Right renal cortex interstitium (tissue), 3 donors: ENCODE measurements at places on chromosomes 3 and 15.

- no peak for DNase-seq
Measured at GRCh38 chr3:102223132-102223531, 211.7 kb upstream of the ZPLD1 start.

- no peak for DNase-seq
Measured at GRCh38 chr15:58770519-58770856, 614 bp upstream of the MINDY2 start.

GRCh38 chr15:68730976-68731897 lies 89.5 kb downstream of the ANP32A start:
- DNase-seq: no peak

GRCh38 chr15:23482228-23482627 lies 35.2 kb upstream of the GOLGA6L2 start:
- DNase-seq: no peak

DNA sequence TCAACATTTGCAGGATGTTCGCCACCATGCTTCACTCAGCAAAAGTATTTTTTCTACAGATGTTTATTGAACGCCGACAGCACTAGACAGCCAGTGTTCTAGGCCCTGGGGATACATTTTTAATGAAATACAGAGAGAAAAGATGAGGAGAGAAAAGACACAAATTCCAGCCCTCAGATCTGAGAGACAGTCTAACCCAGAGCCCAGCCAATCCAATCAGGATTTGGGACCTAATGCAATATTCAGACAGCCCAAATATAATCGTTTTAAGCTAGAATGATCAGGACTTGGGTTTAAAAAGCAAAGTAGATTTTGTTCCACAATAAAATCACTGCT lies 174.8 kb downstream of the SLCO3A1 start:
- no peak for DNase-seq

- DNase-seq: peak; percentile 58
Measured at GRCh38 chr15:32641517-32642059, at the start of gene SCG5. Gene SCG5, plus strand, starts transcription at chr15:32641710. Its CDS starts 1,883 bp downstream, at chr15:32643593.

DNA sequence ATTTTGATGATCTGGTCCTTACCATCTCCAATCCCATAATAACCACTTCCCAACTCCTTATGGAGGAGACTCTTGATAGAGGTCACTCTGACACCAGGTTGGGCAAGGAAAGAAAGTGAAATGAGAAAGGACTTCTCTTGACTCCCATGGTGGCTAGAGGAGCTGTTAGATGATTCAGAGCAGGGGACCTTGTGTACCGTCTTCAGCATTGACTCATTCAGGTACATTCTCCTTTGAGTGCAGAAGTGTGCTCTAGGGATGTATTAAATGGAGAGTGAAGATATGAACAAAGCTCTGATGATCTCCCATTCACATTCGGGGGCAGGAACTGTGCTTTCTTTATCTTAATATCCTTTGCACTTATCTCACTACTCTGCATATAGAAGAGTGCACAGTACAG lies 46.3 kb upstream of the GAP43 start:
- no peak for DNase-seq

GRCh38 chr15:70004826-70005225 lies 92.9 kb downstream of the TLE3 start:
- no peak for DNase-seq

DNA sequence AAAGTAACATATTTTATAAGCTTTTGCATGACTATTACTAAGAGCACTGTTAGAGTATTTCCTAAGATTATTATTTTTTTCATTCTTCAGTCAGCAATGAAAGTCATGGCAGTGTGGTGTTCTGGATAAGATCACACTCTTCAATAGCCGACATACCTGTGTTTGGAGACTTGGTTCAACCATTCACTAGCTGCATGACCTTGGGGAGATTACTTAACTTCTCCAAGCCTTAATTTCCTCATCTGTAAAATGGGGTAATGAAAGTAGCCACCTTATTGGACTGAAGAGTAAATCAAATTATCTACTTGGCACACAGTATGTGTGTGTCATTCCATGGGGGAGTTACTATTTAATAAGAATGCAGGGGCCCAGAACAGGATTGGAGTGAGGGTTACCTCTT lies 24.5 kb upstream of the PCOLCE2 start:
- no peak for DNase-seq

- no peak for DNase-seq
Measured at GRCh38 chr3:6282918-6283317, 578.0 kb upstream of the GRM7 start.

GRCh38 chr15:101153801-101154656 lies 97.8 kb downstream of the CHSY1 start:
- DNase-seq: no peak

DNA sequence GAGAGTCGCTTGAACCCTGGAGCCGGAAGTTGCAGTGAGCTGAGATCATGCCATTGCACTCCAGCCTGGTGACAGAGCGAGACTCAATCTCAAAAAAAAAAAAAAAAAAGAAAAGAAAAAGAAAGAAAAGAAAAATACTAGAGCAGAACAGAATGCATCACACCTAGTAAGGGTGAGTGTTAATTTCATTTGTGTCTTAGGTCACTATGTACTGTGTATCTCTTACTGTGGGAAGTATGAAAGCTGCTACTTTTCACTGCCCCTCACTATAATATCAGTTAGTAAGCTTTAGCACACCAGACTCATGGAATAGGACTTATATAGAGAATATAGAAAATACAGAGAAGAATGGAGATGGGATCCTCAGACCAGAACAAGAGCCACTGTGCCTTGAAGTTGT lies 45.9 kb upstream of the RASA2 start:
- no peak for DNase-seq

DNA sequence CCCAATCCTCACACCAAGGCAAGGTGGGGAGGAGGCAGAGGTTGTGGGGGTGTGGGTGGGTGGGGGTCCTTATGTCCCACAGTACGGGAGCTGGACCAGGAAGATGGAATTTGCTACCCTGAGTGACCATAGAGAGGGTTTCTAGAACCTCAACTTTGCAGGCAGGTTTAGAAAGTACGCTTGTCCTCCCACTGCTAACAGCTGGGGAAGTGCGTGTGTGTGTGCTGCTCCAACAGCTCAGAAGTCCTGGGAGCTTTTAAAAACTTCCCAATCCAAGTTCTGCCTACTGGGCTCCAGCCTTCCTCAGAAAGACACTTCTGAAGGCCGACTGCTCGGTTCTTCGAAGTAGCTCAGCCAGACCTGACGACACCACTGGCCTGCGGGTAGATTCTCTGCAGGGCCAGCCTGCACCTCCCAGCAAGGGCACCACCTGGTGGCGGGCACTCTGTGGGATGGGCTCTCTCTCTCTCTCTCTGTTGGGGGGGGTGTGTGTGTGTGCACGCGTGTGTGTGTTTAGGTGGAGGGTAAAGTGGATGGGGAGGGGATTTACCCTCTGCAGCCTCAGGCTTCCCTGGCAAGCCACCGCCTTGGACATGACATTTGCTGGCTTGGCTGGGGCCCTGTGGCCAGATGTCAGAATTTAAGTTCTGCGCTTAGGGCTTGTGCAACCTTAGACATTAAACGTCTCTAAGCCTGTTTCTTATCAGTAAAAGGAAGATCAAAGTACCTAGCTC lies 15.6 kb downstream of the TMEM158 start:
- no peak for DNase-seq

DNA sequence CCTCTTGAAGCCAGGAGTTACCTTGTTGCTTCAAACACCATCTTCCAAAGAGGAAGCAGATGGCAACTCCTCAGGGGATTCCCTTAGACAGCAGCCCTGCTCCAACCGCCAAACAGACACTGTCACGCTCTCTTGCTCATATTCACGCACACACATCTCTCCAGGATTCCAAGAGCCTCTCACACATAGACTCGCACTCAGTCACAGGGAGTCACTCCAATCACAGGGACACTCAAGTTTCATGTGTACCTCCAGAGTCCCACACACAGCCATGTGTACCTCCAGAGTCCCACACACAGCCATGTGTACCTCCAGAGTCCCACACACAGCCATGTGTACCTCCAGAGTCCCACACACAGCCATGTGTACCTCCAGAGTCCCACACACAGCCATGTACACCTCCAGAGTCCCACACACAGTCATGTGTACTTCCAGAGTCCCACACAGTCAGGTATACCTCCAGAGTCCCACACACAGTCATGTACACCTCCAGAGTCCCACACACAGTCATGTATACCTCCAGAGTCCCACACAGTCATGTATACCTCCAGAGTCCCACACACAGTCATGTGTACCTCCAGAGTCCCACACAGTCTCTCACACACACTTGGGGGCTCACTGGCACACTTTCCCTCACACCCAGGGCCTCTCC lies 6.1 kb downstream of the VWA5B2 start:
- DNase-seq: no peak

DNA sequence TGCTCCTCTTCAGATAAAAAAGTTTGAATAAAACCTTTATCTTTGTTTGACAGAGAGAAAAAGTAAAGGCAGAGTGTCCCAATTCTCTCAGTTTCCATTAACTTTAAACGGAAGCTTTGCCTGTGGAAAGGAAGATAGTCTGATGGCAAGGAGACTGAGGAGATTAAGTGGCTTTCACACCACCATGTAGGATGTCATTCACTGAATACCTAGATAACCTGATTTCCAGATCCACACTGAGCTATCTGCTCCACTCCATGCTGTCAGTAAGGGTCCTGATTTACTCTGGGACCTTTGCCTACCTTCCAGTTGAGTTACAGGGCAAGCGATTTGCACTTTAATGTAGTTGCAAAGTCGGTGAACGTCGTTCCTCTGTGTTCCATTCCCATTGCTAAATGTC lies 233.4 kb upstream of the TBL1XR1 start:
- no peak for DNase-seq

- DNase-seq: no peak
Measured at GRCh38 chr3:45538641-45538986, 55.9 kb upstream of the LIMD1 start.

DNA sequence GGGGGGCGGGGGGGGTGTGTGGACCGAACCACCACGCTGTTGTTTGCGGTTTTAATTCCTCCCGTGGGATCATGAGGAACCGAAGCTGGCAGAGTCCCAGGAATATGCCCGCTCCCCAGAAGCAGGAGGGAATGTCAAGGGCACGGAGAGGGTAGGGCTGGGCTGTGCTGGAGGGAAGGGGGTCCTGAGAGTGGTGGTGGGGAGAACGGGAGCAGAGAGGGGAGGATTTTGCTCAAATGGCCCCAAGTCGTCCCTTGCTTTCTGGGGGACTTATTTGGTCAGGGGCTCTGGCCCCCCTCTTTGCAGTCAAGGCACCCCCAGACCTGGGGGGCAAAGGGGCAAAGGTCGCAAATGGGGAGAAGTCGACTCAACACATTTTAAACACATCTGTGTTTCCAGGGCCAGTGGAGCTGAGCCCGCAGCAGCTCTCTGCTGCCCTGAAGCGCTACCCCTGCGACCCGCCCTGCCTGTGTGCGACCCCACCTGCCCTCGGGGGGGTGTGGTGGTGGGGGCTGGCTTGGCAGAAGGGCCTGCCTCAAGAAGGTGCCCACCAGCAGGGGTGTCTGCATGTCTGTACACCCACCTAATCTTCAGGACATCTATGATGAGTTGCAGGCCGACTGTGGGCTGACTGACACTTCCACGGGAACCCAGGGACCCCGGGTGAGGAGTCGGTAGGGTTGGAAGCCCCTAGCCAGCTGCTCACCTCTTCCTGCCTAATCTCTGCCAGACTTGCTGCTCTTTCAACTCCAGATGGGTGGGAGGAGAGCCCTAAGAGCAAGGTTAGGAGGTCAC lies 602 bp upstream of the ATP2B2 start:
- no peak for DNase-seq

- DNase-seq: no peak
Measured at GRCh38 chr3:94362393-94362792, 299.5 kb downstream of the NSUN3 start.

DNA sequence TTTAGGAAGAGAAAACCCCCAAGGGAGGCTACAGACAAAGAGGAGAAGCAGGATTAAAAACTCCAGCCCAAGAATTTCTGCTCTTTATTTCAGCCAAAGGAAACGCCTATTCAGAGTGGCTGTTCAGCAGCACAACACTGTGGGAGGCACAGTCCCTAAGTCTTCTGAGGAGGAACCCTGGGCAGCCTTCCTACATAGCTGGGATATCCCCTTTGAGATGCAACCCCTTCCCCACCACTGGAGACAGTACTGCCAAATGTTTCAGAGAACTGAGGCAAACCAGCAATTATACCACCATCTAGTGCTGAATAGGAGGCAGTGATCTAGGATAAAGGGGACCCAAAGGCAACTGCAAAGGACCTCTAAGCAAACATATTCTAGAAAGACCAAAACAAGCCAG lies 168.1 kb downstream of the VPS13C start:
- no peak for DNase-seq

GRCh38 chr3:5768281-5768945 lies 580.9 kb downstream of the EDEM1 start:
- no peak for DNase-seq

DNA sequence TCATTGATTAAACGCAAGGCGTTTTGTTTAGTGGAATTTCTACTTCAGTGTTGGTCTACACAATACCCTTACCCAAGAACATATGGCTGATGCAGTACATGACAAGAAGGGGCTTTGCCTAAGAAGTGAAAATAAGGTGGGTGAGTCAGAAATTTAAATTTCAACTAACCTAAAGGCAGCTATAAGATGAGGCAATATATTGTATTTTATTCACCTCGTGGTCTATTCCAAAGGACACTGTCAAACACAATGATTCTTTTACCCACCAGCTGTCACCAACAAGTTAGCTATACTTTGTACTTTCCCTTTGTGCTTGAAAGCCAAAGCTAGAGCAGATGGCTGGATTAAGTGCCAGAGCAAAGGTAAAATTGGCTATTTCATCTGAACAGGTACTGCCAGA lies 10.9 kb upstream of the SETMAR start:
- DNase-seq: no peak

DNA sequence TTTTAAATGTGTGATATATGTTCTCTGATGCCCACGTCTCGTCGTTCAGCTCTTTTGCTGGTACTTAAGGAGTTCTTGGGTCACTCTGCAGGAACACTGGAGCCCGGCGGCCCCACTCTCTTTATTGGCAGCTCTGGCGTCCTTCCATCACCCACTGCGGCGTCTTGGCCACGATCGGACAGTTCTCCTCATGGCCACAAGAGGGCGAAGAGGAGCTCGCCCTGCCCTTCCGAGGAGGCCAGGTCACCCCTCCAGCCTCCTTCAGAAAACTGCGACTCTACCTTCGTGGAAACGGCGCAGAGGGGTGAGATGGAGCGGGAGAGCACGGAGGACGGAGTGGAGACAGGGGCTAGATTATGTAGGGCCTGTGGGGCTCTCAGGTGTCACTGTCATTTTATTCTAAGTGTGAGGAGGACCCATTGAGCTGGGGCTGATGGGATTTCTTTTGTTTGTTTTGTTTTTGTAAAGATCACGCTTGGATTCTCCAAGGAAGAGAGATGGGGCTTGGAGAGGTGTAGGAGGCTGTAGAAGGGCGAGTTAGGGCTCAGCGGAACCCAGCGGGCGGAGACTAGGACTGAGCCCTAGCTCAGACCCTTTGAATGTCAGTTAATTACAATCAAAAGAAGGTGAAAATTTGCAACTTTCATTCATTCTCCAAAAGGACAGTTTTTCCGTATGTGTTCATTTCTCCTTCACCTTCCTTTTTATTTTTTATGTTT lies 28.0 kb upstream of the GABRA5 start:
- no peak for DNase-seq

DNA sequence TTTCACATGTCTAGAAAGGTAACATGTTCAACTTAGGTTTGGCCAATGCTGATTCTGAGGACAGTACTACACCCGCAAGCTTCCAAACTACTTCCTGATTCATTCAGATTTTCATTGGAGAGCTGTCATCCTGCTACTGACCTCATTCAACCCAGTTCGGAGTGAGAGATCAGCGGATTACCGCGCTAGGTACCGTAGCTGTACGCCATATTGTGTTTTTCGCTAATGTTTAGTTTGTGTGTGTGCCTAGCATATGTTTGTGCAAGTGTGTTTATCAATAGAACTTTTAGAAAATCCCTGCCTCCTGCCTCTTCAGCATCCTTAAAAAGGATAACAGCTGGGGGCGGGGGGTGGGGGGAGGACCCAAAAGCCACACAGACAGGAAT lies 1.1 kb downstream of the ZBTB20 start:
- peak; percentile 51 for DNase-seq

GRCh38 chr3:126893651-126894050 lies 89.3 kb upstream of the PLXNA1 start:
- no peak for DNase-seq
